ENCODE measurements at places on chromosomes 16 and 17.

GRCh38 chr16:11100239-11100750, 155.7 kb downstream of the SOCS1 start:
- DNase-seq = peak; percentile 97

DNA sequence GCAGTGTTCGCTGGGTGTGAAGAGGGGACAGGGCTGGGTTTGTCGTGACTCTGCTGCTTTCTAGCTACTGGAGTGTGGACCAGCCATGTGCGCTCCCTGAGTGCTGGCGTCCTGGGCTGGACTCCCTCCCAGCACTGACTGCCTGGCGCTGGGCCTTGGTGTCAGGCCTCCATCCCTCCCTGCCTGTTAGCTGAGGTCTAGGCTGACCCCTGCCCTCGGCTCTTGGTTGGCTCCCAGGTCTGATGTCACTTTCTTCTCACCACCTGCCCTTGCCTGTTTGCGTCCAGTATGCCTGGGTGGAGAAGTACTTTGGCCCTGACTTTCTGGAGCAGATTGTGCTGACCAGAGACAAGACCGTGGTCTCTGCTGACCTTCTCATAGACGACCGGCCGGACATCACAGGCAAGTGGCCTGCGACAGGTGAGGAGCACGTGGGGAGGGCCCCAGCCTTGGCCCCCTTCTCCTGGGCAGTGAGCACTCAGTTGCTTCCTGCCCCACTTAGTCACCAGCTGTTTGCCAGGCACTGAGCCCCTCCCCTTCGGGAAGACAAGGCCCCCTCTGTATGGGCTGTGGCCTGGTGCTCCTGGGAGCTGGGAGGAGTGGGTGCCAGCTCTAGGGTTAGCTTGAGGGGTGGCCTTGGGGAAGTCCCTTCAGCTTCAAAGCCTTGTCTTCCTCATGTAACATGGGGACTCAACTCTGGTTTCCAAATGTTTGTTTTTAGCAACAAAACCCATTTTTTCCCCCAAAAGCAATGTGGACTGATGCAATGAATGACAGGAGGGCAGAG, 41.5 kb downstream of the NT5M start:
- no peak for DNase-seq

DNA sequence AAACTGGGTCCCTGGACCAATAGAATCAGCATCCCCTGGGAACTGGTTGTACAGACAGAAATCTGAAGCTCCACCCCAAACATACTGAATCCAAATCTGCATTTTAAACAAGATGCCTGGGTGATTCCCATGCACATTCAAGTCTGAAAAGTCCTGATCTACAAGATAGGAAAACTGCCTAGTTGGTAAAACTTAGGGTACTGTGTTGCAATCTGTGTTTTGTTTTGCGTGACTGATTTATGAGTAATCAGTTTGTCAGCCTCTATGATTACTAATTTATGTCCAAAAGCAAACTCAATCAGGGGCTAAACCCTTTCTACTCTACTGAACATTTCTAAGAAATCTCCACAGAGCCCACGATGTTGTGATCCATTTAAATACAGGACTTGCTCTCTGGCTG, 103.8 kb downstream of the YPEL2 start:
- DNase-seq = peak; percentile 37

DNA sequence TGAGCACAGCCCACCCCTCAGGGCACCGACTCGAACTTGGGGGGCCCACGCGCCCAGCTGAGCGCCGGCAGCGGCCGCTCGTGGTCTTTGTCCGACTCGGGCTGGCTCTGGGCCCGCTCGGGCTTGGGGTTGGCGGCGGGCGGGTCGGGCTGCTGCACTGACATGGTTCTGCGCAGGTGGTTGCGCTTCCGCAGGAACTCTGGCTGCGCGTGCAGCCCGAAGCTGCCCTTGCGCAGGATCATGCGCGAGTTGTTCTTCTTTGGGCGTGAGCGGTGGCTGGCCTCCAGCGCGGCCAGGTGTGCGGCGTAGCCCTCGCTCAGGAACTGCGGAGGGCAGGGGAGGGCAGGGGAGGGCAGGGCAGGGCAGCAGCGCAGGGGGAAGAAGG, 11.1 kb downstream of the PIMREG start:
- DNase-seq = no peak

DNA sequence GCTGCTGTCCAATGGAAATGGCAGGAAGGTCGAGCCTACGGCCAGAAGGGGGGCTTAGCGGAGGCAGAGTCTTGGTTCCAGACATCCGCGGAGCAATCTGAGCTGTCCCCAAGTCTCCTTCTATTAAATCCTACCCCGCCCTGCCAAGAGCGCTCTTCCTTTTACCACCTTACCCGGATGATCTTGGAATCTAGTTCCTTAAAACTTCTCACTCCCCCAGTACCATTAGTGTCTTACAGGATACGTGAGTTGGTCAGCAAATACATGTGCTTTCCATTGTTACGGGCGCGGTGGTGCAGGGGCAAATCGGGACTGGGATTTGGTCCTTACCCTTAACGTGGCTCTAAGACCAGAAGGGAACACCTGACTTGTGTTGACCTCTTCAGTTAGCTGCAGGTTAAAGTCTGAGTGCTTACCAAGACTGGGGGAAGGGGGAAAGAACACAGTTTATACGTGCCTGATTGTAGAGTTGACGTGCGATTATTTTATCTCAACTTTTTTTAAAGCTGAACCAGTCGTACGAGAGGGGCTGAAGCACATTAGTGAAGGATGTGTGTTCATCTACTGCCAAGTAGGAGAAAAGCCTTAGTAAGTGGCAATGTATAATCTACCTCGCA, 495 bp downstream of the TXNDC17 start:
- DNase-seq = no peak

DNA sequence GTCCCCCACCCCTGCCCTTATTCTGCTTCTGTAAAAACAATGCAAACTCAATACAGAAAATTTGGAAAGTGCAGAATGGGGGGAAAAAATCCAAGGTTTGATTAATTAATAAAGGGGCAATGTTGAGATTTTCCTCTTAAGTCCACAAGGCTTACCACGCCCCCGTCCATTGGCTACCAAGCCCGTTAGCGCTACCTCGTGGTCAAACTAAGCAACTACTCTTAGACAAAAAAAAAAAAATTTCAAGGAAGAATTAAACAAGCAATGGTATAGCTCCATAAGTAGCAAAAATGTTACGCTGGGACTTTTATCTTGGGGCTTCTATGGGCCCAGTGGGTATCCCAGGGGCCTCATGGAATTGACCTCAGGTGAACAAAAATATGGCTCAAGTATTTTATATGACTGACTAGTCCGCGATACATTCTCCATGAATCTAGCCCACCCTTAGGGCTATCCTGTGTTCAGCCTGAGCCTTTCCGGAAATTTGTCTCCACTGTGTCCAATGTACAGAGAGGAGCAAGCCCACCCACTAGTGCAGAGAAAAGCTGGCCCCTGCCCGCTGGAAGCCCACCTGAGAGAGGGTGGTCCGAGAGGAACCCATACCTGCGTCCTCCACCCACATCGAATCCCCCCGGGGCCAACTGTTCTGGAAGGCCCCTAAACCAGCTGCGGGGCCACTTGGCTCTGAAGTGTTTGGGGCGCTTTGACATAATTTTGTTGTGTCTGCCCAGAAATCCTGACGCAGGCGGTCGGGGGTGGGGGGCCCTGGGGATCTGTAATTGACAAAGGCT, 19.1 kb upstream of the TEX2 start:
- peak; percentile 78 for DNase-seq
